ENCODE measurements at places on chromosomes 7 and 10.

DNA sequence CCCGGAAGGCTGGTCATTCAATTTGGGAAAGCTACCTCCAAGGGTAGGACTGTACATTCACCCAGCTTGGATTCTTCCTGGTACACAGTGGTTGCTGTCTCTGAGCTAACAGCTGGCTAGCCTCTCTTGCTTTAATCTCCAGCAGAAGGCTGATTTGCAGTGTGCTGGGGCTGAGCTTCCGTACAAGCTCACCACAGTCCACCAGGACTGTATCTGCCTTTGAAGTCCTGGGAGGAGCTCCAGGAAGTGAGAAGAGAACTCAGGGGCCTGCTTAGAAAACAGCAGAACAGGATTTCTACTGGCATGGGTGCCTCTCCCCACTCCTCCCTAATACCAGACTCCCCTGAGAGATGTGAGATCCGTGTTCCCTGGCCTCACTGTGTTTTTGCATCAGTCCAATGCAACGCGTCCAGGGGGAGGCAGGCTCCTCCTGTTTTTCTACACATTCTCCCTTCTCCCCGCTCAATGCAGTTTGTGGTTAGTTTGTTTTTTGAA is 6.6 kb downstream of the AFAP1L2 start:
- no peak for DNase-seq

GRCh38 chr7:32163896-32164295 is 93.7 kb upstream of the PDE1C start:
- DNase-seq, result no peak

- no peak for DNase-seq
These were observed 55.8 kb downstream of the UNCX start for GRCh38 chr7:1288390-1288995.

- DNase-seq, result no peak
These were observed 34.1 kb upstream of the TSPAN33 start for GRCh38 chr7:129110258-129110981.

DNA sequence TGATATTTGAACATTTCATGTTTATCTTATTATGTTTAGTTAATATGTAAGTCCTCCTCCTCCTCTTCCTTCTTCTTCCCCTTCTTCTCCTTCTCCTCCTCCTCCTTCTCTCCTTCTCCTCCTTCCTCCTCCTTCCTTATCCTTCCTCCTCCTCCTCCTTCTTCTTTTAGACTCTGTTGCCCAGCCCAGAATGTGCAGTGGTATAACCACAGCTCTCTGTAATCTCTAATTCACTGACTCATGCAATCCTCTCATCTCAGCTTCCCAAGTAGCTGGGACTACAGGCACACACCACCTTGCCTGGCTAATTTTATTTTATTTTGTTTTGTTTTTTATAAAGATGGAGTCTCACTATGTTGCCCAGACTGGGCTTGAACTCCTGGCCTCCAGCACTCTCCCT is 83.4 kb upstream of the ODAD2 start:
- DNase-seq, result no peak

DNA sequence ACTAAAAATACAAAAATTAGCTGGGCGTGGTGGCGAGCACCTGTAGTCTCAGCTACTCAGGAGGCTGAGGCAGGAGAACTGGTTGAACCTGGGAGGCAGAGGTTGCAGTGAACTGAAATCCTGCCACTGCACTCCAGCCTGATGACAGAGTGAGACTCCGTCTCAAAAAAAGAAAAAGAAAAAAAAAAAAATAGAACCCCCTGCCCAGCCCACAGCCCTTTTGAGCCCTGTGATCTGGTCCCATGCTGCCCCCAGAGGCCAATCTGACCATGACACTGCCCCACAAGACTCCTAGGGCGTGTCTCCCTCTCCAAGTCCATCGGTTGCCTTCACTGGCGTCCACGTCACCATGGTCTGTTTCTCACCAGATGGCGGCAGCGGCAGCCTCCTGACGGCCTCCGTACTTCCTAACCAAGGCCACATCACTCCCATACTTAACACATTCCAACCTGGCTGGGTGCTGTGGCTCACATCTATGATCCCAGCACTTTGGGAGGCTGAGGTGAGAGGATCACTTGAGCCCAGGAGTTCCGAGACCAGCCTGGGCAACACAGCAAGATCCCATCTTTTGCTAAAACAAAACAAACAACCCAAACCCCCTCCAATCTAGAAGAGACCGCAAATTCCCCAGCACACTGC is 18.0 kb downstream of the STX1A start:
- DNase-seq, result no peak

DNA sequence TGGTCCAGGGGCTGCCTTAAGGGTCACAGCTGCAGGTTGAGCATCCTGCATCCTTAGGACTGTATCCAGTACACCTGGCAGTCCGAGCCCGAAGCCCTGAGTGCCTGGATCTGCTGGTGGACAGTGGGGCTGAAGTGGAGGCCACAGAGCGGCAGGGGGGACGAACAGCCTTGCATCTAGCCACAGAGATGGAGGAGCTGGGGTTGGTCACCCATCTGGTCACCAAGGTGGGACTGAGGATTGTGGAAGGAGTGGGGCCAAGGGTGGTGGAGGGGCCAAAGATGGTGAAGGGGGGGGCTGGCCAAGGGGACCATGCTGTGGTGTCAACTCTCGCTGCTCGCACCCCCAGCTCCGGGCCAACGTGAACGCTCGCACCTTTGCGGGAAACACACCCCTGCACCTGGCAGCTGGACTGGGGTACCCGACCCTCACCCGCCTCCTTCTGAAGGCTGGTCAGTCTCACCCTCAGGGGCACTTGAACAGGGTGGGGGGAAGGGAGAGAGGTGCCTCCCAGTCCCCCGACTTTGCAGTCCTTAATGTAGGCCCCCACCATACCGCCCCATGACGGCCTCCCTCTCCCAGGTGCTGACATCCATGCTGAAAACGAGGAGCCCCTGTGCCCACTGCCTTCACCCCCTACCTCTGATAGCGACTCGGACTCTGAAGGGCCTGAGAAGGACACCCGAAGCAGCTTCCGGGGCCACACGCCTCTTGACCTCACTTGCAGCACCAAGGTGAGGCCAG is 5.3 kb downstream of the NFKB2 start:
- no peak for DNase-seq

DNA sequence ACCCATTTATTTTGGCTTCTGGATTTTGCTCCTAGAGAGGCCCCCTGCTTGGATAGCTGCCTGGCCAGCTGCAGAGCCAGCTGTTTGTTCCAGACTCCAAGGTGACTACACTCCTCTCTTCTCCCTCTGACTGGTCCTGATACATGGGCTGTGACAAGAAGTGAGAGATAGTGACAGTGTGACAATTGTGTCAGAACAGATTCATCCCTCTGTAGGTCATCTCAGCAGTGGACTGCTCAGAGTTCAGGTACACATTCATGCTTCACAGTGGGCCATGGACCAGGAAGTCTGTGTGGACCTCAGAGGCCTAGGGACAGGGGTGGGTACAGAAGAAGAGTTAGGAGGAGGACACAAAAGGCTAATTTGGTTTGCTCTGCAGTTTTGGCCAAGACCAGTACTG is 188.2 kb upstream of the MKLN1 start:
- no peak for DNase-seq

GRCh38 chr10:55668326-55668922 is 692.6 kb downstream of the ZWINT start:
- DNase-seq, result no peak

DNA sequence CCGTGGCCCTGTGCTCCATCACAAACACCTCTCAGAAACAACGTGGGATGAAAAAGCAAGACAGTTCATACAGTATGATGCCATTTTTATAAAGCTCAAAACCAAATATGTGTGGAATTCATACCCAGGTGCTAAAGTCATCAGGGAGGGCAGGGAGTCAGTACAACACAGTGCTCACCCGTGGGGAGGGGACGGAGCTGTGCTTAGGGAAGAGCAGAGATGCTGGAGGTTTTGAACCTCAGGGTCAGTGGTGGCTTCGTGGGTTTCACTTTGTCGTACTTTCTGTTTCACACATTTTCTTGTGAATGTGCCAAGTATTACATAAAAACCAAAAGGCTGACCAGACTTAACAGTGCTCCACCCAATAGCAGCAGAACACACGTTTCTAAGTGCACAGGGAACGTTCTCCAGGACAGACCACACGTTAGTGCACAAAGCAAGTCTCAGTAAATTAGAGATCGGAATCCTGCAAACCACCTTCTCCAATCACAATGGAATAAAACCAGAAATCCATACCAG is 21.2 kb downstream of the ZMIZ2 start:
- no peak for DNase-seq

All from NCI-H526 treated with DMSO at 0.1 percent for 48 hours (cell line).